Tibial nerve (tissue), 4 donors: ENCODE measurements at places on chromosomes 5 and 9.

DNA sequence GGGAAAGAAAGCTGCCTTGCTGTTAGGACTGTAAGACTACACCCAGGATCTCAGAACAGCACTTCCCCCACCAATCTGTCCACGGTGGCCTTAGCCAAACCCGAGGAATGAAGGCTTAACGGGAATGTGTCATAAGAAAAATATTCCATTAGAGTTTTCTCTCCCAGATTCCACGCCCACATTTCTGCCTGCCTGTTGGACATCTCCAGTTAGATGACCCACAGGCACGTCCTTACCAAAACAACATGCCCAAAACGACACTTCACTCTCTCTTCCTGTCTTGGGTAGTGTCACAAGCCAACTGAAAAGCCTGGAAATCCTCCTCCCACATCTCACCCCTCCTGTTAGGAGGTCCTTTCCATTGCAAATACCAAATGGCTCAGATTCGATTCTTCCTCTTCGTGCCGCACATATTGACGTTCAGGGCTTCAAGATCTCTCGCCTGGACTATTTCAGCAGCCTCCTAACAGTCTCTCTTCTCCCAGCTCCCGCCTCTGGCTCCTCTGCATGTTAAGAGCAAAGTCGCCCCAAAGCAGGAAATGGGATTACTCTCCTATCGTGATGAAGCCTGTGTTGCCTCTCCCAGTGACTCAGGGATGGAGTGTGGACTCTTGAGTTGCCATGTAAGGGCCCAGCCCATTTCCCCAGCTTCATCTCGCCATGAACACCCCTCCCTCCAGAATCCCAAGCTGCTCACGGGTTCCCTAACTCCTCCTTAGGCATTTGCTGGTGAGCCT, 159.3 kb downstream of the NR3C1 start:
- no peak overlapping the region for H3K4me3 ChIP-seq
- H3K27me3 ChIP-seq = no peaks in the 10 kb centered on the region
- H3K36me3 ChIP-seq = no peaks in the 10 kb centered on the region
- no peaks in the 10 kb centered on the region for H3K4me1 ChIP-seq
- peak overlapping the region; percentile 84 for H3K27ac ChIP-seq

DNA sequence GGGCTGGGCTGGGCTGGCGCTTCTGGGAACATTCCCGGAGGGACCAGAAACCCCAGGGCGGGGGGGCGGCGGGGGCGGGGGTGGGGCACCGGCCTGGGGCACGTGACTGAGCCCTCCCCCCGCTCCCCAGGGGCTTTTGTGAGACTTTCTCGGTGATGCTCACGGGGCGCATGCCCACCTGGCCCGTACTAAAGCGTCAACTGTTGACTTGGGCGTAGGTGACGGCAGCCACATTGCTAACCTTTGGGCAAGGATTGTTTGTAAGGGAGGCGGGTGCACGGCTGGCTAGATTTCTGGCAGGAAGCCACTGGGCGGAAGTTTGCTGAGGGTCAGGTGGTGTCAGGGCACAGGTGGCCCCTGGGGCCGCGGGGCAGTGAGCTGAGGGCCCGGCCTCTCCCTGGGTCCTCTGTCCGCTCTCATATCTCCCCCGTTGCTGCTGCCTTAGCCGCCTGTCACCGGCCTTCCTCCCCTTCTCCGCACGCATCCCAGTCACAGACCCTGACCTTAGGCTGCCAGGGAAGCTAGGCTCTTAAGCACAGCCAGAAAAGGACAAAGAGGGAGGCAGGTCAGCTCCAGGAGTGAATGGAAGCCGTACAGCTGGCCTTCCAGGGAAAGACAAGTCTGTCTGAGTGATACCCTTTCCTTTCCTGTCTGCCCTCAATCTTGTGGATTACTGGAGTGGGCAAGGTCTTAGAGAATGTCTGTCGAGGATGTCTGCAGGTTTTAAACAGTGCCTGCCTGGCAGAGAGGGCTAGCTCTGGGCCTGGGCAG, 812 bp downstream of the CACFD1 start:
- H3K36me3 ChIP-seq = no peaks in the 10 kb centered on the region
- peak; percentile 21 for DNase-seq
- H3K27ac ChIP-seq = peak overlapping the region; percentile 99
- H3K4me3 ChIP-seq = peak overlapping the region; percentile 73
- H3K4me1 ChIP-seq = peaks cover 7% of the 10 kb centered on the region

DNA sequence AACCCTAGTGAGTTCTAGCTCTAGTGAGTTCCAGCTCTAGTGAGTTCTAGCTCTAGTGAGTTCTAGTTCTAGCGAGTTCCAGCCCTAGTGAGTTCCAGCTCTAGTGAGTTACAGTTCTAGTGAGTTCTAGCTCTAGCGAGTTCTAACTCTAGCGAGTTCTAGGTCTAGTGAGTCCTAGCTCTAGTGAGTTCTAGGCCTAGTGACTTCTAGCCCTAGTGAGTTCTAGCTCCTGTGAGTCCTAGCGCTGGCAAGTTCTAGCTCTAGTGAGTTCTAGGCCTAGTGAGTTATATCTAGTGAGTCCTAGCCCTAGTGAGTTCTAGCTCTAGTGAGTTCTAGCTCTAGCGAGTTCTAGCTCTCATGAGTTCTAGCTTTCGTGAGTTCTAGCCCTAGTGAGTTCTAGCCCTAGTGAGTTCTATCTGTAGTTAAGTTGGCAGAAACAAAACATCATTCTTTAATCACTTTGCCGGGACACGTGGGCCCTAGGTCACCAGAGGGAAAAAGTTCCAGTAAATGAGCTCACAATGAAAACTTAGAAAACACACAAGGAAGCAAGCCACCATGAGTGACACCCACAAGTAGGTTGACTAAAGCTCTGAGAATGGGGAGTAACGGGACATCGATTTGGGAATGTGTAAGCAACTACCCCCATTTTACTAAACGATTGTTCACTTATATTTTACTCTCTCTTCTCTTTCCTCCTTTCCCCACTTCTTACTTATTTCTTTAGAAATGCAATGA, 47.5 kb downstream of the EXD3 start:
- no peaks in the 10 kb centered on the region for H3K4me1 ChIP-seq
- H3K36me3 ChIP-seq = peaks cover 50% of the 10 kb centered on the region
- no peak overlapping the region for H3K4me3 ChIP-seq
- H3K27me3 ChIP-seq = no peaks in the 10 kb centered on the region
- DNase-seq = no peak

GRCh38 chr5:169871826-169872490, 108.3 kb downstream of the INSYN2B start:
- H3K27me3 ChIP-seq = no peaks in the 10 kb centered on the region
- H3K4me3 ChIP-seq = no peak overlapping the region
- no peak for DNase-seq
- no peaks in the 10 kb centered on the region for H3K4me1 ChIP-seq
- H3K27ac ChIP-seq = no peak overlapping the region

DNA sequence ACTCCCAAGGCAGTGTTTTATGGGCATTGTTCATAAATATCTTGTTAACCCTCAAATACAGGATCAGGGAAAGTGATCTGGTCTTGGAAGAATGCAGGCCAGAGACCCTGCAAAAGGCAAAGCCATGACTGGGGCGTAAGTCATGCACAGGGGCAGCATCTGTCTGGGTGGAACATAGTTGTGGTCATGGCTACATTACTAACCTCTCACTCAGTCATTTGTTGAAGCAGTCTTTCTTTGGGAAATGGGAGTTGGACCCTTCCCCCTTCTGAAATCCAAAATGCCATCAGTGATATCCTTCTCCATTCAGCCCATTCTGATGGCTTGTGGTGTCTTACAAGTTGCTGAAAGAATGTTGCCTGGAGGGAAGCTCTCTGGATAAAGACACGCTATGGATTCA, 68.1 kb downstream of the GDNF start:
- no peak overlapping the region for H3K27ac ChIP-seq
- DNase-seq = no peak
- no peak overlapping the region for H3K4me3 ChIP-seq
- no peaks in the 10 kb centered on the region for H3K4me1 ChIP-seq

DNA sequence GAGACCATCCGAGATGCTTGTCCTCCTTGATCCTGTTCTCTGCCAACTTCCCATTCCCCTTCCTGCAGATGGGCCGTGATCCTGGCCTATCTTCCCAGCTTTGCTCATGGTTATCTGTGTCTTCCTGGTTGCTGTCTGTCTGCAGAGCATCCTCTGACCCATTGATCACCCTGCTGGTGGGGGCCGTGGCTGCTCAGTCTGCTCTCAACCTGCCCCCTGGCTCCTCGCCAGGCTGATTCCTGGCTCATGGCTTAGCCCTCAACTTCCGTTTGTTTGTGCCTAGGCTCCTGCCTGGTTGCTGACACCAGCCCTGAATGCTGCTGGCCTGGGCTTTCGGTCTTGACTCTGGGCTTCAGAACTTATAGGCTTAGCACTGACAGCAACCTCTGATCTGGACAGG, 67.1 kb upstream of the SMIM15 start:
- no peaks in the 10 kb centered on the region for H3K27me3 ChIP-seq
- no peaks in the 10 kb centered on the region for H3K4me1 ChIP-seq
- H3K27ac ChIP-seq = no peak overlapping the region
- no peak for DNase-seq

GRCh38 chr9:33164138-33164809, 2.9 kb downstream of the B4GALT1 start:
- H3K27ac ChIP-seq = peak overlapping the region; percentile 92
- H3K36me3 ChIP-seq = no peaks in the 10 kb centered on the region
- no peak for DNase-seq
- H3K4me1 ChIP-seq = peaks cover 57% of the 10 kb centered on the region

- DNase-seq = peak; percentile 22
- H3K36me3 ChIP-seq = no peaks in the 10 kb centered on the region
- peak overlapping the region; percentile 62 for H3K4me3 ChIP-seq
- H3K27me3 ChIP-seq = no peaks in the 10 kb centered on the region
- peak overlapping the region; percentile 92 for H3K27ac ChIP-seq
These were observed 665 bp downstream of the RASA1 start for GRCh38 chr5:87268126-87268969.

DNA sequence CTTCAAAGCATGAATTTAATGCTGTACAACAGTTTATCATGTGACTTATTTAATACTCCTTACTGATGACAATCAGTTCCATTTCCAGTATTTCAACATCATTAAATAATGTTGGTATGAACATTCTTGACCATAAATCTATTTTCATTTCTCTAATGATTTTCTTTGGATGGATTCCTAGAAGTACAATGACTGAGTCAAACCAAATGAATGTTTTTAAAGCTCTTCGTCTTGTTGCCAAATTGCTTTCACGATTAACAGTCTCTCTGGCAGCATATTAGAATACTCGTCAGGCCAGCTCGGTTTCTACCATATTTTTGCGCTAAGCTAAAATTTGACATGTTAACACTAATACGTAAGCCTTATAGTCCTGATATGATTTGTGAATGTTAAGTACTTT, 197.0 kb downstream of the TRPM3 start:
- no peak for DNase-seq
- H3K27ac ChIP-seq = peak overlapping the region; percentile 69
- H3K4me1 ChIP-seq = no peaks in the 10 kb centered on the region
- H3K36me3 ChIP-seq = no peaks in the 10 kb centered on the region
- H3K4me3 ChIP-seq = no peak overlapping the region
- no peaks in the 10 kb centered on the region for H3K27me3 ChIP-seq

DNA sequence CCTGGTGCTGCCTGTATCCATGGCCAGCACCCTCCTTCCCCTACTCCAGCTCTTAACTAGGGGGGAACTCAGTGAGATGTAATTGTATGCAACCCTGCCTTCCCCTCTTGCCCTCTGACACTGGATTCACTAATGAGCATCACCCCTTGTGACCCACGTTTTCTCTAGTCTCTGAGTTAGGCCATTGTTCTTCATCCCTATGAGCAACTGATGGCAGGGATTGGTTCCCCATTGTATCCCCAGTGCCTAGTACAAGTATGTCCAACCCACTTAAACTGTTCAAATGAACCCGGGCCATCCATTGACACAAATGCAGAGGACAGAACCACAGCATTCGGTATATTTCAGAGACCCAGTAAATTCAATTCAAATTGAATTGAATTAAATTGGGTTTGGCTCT, 77.6 kb upstream of the ASTN2 start:
- H3K4me3 ChIP-seq = no peak overlapping the region
- DNase-seq = no peak
- no peaks in the 10 kb centered on the region for H3K4me1 ChIP-seq
- H3K36me3 ChIP-seq = no peaks in the 10 kb centered on the region
- H3K27ac ChIP-seq = no peak overlapping the region

- no peak for DNase-seq
- H3K36me3 ChIP-seq = no peaks in the 10 kb centered on the region
- no peak overlapping the region for H3K4me3 ChIP-seq
- no peaks in the 10 kb centered on the region for H3K4me1 ChIP-seq
These were observed 13.3 kb upstream of the GNAQ start for GRCh38 chr9:78044886-78045285.

- no peak for DNase-seq
- H3K27ac ChIP-seq = no peak overlapping the region
- no peaks in the 10 kb centered on the region for H3K36me3 ChIP-seq
- H3K27me3 ChIP-seq = no peaks in the 10 kb centered on the region
- H3K4me3 ChIP-seq = no peak overlapping the region
These were observed 113.8 kb upstream of the ANKRD55 start for GRCh38 chr5:56346741-56347535.

- no peaks in the 10 kb centered on the region for H3K4me1 ChIP-seq
- no peak overlapping the region for H3K27ac ChIP-seq
- no peak for DNase-seq
- no peak overlapping the region for H3K4me3 ChIP-seq
These were observed 26.9 kb upstream of the ADAM19 start for GRCh38 chr5:157602505-157602904.

DNA sequence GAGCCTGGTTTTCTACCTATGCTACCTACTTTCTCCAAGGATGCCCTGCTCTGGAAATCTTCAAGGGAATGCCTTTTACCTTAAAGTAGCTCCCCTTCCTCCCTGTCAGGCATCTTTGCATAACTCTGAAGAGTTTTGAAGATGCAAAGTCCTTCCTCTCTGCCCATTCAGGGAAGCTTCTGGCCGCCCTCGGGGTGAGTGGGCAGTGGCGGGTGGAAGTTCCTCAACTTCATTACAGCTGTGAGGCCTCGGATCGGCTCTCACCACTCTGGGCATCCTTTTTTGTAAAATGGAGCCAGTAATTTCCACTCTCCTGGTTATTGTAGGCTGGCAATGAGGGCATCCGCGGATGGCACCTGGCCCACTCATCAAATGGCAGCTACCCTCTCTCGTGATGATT, 31.7 kb upstream of the STXBP1 start:
- no peaks in the 10 kb centered on the region for H3K4me1 ChIP-seq
- DNase-seq = no peak
- H3K27ac ChIP-seq = peak overlapping the region; percentile 87
- H3K4me3 ChIP-seq = no peak overlapping the region
- H3K36me3 ChIP-seq = no peaks in the 10 kb centered on the region
- no peaks in the 10 kb centered on the region for H3K27me3 ChIP-seq
